ENCODE measurements at places on chromosomes 4 and X.

DNA sequence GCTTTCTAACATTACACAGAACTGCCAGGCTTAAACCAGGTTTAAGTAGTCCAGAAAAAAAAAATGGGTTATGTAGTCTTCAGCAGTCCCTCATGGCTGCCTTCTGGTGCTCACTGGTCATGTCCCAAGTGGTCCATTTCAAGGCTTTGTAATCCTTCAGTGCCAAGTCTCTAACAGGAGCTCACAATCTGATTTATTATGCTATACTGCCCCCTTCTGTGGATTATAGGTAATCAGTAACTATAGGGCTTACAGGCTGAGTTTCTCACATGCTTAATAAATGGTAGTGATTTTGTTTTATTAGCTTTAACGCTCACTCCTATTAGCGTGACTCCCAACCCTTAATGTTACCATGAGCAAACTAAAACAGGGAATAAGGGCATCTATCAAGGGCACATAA is 92.5 kb upstream of the EDA2R start:
- no peak for DNase-seq

- no peak for DNase-seq
Observed at GRCh38 chrX:9707306-9708033, 58.2 kb downstream of the GPR143 start.

- DNase-seq: no peak
Observed at GRCh38 chr4:48436318-48436717, 46.8 kb upstream of the SLC10A4 start.

GRCh38 chr4:6618386-6619115 is 21.9 kb upstream of the MRFAP1 start:
- DNase-seq: no peak

DNA sequence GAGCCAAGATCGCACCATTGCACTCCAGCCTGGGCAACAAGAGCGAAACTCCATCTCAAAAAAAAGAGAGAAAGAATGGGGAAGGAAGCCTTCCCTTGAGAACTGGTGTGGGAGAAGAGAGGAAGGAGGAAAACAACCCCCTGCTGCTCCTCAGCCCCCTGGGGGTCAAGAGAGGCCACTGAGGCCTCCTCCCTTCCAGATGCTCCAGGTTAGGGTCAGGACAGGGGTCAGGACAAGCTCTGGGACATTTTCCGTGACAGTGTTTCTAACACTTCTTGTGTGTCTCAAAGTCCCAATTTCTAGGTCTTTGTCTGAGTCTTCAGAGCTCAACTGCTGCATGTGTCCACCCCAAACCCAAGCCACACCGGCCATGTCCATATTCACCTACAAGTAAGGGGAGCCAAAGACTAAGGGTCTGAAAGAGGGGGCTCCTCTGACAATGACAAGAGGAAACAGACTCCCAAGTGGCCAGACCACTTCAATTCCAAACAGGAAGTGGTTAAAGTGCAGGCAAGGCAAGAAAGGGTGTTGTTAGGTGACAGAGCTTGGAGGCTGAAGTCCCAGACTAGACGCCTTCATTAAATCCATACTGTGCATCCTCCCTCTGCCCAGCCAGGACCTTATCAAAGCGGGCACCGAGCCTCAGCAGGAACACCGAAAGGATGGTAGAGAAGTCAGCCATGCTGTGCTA is 8.3 kb downstream of the L1CAM start:
- no peak for DNase-seq

- no peak for DNase-seq
Observed at GRCh38 chr4:76306882-76307659, 538 bp downstream of the STBD1 start.

- DNase-seq: no peak
Observed at GRCh38 chrX:132468454-132468853, 20.4 kb downstream of the MBNL3 start.

GRCh38 chr4:101191302-101192098 is 155.8 kb downstream of the PPP3CA start:
- DNase-seq: no peak

DNA sequence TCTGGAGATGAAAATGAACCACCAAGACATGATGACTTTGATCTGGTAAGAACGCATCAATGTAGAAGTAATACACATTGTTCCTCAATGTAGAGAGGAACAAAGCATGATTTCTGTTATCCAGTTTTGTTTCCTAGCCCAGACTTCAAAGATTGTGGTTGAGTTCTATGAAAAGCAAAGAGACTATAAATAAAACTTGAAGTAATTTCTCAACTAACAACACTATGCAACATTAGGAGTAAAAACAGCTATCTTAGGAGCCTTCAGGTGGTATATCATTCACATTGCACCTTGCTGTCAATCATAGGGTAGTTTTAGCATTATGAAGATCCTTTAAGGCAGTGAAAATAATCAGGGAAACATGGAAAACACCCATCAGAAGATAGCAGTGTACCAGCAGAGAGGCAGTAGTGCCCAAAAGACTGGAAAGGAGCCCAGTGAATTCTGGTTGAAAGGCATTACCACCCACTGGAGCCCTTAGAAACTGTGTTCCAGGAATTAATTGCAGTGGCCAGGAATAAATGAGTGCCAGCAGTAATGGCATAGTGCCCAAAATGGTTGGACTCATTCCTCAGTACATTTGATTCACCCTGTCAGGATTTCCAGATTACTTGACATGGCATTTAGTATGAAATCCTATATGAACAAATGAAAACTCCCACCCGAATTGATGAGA is 300.7 kb upstream of the CXXC4 start:
- DNase-seq: no peak

DNA sequence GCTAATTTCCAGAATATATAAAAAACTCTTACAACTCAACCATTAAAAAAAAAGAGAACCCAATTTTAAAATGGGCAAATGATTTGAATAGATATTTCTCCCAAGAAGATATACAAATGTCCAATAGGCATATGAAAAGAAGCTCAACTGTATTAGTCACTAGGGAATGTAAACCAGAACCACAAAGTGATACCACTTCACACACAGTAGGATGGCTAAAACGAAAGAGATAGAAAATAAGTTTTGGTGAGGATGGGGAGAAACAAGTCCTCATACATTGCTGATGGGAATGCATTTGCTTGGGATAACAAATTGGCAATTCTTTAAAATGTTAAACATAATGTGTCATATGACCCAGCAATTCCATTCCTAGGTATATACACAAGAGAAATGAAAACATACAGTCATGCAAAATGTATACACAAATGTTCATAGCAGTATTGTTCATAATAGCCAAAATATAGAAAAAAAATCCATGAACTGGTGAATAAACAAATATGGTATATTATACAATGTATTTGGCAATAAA is 5.7 kb downstream of the TCEAL3 start:
- DNase-seq: no peak

DNA sequence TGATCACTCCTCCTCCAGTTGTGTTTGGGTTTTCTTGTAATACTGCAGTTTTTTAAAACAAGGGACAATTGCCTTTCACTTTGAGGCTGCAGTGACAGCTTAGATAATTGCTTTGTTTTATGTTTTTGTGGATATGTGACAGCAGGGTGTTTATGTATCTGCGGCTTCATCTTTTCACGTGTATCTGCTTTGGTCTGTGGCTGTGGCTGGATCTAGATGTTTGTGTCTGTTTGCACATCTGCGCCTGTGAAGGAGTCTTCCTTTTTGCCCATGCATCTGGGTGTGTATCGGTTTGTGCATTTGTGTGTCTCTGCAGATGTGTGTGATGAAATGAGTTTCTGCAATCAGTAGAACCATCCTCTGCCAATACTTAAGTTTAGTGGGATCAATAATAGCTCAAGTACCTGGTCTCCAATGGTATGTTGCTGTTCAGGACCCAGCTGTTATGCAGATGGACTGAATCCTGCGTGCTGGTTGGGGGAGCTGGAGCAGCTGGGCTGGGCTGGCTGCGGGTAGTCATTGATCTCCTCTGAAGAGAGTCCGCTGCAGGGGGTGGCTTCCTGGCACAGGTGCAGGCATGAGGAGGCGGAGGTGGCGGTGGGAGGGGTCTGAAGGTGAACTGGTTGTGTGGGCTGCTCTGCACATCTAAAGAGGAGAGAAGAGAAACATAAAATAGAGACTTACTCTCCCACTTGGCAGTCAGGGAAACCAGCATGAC is 390.3 kb downstream of the SH2D1A start:
- no peak for DNase-seq

DNA sequence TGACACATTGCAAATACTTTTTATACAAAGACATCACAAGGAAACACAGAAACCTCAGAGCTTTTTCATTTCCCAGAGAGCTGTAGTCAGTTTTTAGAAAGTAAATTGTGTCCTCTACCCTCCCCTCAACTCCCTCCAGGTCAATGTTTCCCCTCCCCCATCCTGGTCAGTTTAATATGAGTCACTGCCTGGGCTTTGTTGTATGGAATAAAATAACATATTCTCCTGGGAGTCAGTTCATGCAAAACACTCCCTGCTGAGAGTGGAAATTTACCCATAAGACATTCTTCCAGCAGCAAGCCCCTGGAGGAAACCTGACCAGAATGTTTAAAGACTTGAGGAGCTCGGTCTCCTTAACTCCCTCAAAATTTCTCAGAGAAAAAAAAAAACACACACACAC is 270.1 kb upstream of the LDB2 start:
- no peak for DNase-seq

- no peak for DNase-seq
Observed at GRCh38 chr4:3440979-3441500, 728 bp upstream of the HGFAC start.

GRCh38 chrX:154138857-154139256 is 5.2 kb upstream of the OPN1LW start:
- no peak for DNase-seq

DNA sequence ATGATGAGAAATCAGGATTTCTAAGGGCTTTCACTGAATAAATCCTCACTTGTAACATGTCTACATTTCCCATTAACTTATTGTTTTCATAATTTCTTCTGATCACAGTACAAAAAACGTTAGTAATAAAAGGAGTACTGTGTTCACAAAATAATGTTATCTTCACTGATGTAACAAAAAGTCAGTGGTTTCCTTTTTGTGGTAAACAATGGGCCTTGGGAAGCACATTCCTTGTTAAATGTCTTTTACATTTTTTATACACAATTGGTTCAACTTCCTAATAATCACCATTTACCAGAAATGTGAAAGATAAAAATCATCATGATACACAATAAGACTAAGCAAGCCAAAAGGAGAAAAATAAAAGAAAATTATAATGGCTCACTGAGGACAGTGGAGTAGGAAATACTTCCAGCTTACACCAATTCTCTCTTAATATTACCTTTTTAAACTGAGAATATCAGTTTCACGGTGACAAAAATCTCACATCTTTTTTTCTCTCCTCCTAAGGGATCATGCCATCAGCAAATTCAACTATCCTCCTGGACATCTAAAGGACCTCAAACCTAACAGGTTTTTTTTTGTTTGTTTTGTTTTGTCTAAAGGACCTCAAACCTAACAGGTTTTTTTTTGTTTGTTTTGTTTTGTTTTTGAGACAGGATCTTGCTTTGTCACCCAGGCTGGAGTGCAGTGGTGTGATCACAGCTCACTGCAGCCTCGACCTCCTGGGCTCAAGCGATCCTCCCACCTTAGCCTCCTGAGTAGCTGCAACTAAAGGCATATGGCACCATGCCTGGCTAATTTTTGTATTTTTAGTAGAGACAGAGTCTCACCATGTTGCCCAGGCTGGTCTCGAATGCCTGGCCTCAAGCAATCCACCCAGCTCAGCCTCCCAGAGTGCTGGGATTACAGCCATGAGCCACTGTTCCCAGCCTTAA is 57.3 kb downstream of the FRYL start:
- DNase-seq: no peak

GRCh38 chr4:159283696-159284095 is 180.8 kb downstream of the RAPGEF2 start:
- DNase-seq: no peak

DNA sequence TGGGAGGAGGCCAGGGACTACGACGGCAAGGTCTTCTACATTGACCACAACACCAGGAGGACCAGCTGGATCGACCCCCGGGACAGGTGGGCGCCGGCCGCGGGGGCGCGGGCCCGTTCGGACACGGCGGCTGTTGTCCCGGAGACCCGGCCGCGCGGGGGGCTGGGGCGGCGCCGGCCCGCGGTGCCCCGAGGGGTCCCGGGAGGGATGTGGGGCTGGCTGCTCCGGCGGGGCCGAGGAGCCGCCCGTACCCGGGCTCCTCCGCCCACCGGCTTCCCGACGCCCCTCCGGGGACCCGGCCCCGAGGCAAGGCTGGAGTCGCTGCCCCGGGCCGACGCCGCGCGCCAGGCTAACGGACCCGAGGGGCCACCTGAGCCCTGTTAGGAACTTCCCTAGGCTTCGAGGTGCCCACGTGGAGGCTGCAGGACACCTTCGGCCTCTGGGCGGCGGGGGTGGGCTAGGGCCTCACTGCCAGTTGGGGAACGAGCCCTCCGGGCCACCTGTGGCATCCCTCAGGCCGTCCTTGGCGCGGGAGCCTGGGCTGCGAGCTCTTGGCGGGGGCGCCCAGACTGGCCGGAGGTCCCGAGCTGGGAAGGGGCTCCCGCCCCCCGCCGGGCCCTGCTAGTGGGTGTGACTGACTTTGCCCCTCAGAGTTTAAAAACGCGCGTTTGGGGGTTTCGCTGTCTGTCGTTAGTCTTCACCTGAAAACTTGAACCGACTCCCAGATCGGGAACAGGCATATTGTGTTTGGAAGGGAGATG is 660 bp downstream of the WWC2 start:
- DNase-seq: no peak

DNA sequence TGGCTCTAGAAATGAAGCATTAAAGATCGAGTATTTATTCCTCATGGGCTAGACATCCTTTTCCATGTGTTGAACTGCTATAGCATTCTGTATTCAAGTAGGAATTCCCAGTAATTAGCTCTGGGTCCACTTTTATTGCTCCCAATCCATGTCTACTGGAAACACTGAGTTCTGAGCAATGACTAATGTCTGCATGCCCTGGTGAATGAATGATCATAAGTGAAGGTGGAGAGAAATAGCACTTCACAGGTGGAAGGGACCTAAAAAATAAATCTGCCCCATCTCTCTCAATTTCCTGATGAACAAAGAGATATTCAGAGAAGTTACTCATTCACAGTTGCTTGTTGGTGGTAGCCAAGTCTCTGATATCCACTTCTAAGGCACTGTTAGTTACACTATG is 34.6 kb upstream of the CXCL8 start:
- no peak for DNase-seq

- DNase-seq: no peak
Observed at GRCh38 chr4:33482773-33483172, 2761.5 kb downstream of the ARAP2 start.

- DNase-seq: no peak
Observed at GRCh38 chr4:112775801-112776200, 138.9 kb downstream of the LARP7 start.

DNA sequence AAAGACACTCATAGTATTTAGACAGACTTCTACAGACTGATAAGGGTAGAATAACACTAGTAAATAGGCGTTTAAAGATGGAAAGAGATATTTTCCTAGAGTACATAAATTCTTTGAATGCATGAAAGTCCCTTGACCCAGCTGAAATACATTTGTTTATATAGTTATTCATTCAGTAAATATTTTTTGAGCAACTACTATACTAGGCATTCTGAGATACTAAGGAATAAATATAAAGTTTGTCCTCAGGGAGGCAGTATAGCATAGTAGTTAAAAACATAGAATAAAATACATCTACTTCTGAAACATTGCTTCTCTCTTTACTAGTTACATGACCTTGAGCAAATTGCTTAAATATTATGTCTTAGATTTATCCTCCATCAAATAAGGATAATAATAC is 27.4 kb downstream of the HMGN5 start:
- DNase-seq: no peak
